ENCODE measurements at places on chromosomes 1 and 21. TPM values are rescaled to one million over a fixed set of nuclear protein-coding genes. Genes with fewer than 3 reads are reported as not detected.
A peak's percentile ranks its signal among the peaks of the same experiment; 100 is the strongest.

Gene ANKRD35
- total RNA-seq: 4.3 TPM

Gene PDZK1
- not detected for total RNA-seq

DNA sequence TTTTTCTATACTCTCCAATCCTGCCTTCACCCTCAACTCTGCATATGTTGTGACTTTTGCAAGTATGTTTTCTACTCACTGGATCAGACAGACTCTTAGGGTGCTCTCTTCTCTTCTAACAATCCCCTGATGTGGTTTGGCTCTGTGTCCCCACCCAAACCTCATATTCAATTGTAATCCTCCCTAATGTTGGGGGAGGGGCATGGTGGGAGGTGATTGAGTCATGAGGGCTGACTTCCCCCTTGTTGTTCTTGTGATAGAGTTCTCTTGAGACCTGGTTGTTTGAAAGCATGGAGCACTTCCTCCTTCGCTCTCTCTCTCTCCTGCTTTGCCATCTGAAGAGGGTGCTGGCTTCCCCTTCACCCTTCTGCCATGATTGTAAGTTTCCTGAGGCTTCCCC, 148.9 kb upstream of the IGSF21 start:
- DNase-seq: no peak

- DNase-seq: no peak
Measured at GRCh38 chr1:160706526-160707235, 4.9 kb downstream of the CD48 start.

GRCh38 chr1:23393706-23394105, 24.1 kb upstream of the ZNF436 start:
- DNase-seq: peak; percentile 90

DNA sequence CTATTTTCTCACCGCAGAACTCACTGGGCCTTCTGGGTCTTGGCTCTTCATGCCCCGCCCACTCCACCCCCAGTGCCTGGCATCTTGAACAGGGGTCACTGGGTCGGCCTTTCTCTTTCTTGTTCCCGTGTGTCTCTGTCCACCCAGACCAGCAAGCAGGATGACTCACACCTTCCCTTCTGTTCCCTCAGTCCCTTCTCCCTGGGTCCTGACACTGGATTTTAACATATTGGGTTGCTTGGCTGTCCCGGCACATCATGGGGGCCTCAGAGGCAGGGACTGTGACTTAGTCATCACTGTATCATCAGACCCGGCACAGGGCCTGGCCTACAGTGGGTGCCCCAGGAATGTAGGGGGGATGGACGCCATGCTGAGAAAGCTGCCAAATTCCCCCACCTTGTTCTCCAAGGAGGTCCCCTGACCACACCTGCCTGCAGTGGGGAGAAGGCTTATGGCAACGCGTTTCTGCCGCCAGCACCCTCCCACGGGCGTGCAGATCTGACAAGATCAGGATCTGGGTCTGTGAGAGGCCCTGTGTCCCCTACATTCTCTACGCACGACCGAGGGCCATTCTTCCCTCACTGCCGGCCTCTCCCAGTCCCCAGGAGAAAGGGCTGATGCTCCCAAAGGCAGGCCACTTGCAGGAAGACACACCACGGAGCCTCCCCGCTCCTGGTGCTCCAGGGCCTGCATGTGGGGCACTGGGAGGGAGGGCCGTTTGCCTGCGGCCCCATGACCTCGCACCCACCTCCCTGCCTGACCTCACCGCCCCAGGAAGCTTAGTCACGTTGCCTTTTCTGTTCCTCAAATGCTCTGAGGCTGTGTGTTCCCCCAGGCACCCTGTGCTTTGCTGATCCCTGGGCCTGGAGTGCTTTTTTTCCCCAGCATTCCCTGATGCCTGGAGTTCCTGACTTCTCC, 157.2 kb upstream of the TMEM51 start:
- DNase-seq: no peak

DNA sequence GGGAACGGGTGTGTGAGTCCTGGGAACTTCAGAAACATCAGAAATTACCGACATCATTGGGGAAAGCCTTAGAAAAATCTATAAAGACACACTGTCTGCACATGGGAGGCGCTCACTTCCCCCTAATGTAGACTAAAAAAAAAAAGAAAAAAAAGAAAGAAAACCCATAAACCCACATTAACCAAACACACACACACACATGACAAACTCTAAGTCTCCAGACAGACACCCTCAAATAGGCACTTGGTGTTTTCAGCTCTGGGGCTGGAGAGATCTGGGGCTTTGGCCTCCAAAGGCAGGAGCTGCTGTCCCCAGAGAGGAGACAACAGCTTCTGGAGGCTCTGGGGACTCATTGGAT, 13.2 kb upstream of the SDHB start:
- no peak for DNase-seq

DNA sequence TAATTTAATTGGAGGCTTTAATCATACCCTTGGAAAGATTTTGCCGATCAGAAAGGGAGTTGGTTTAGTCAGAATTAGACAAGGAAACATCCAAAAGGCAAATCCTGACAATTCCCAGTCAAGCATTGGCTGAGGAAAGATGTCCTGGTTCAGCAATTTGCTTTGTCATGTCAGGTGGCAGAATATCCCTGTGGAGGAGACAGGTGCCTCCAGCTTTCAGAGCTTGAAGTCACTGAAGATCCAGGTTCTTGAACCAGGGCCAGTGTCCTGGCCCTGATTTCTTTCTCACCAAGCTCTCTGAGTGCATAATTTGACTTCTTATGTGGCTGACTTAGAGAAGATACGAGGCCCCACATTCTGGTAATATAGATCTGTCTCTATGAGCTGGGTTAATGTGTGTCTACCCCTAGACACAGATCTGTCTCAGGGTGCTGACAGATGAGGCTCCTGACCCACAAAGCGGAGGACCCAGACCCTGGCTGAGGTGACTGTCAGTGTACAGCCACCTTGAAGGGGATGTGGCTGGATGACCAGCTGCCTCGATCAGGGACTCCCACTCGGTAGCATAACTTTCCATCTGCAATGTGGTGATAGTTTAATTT, 118.9 kb downstream of the HHAT start:
- DNase-seq: no peak

GRCh38 chr1:116910379-116911187, 867 bp downstream of the PTGFRN start:
- no peak for DNase-seq

- DNase-seq: no peak
Measured at GRCh38 chr1:201346337-201346939, 31.0 kb downstream of the TNNT2 start.

- no peak for DNase-seq
Measured at GRCh38 chr1:243244432-243244841, 10.6 kb downstream of the CEP170 start.

GRCh38 chr1:54124472-54124871, 28.3 kb downstream of the CDCP2 start:
- DNase-seq: no peak

GRCh38 chr1:219441884-219442283, 171.0 kb downstream of the ZC3H11B start:
- DNase-seq: no peak

Measured in mesenteric fat pad (tissue), 1 donor.